ENCODE measurements at places on chromosomes 13 and 19.

- no peak for DNase-seq
Measured at GRCh38 chr13:34867590-34867989, 74.5 kb upstream of the NBEA start.

- DNase-seq = no peak
Measured at GRCh38 chr13:47027780-47028437, 131.1 kb upstream of the HTR2A start.

DNA sequence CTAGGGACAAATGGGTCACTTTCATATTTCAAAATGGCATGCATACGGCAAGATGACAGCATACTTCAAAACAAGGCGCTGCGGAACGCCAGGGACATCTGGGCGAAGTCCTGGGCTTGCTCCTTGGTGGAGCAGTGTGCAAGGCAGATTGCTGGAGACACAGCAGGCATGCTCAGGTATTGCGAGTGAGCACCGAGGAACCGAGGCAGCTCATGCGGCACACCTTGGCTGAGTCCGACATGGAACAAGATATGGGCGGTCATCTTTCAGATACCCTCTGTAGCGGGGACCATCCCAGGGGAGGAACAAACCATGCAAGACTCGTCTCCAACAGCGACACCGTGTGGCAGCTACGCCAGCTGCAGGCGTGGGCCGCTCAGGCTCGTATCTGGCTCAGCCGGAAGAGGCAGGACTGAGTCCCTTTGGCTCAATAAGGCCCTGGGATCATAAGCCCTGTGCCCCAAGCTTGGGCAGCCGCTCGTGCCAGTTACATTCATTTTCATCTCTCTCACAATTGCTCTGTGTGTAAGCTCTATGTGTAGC is 112.4 kb downstream of the NUFIP1 start:
- DNase-seq = no peak

- DNase-seq = no peak
Measured at GRCh38 chr19:48182434-48182833, 12.0 kb downstream of the ZSWIM9 start.

GRCh38 chr19:48780631-48781391 is 25.5 kb downstream of the FGF21 start:
- DNase-seq = no peak

DNA sequence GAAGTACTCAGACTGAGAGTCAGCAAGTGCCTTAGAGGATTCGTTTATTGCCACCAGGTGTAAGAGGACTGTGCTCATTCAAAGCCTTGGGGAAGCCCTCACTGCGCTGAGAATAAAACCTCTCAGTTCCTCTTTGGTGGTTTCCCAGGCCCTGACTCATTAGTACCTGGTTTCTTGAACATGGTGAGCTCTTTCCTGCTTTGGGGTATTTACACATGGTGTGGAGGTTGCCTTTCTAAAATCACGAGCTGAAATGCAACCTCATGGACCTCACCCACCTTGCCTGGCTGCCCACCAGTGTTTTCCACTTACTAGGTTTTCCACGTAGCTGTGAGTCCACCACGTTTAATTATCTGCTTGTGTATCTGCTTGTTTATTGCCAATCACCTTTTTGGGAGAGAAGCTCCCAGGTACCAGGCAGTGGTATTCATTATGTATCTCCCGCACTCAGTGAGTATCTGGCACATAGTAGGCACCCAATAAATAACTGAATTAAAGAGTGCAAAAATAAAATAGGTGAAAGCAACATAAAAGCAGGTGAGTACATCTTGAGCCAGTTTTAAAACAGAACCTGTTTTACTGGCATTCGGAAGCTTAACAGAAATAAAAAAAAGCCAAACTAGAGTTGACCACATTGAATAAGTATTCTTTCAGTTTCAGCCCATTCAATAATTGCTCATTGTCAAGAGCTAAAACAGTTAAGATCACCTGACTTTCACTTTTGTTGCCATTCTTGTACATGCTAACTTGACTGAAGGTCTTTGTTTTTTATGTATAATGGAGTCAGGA is 533.0 kb downstream of the MYO16 start:
- no peak for DNase-seq

GRCh38 chr19:40219721-40220276 is 1.6 kb upstream of the TTC9B start:
- no peak for DNase-seq

DNA sequence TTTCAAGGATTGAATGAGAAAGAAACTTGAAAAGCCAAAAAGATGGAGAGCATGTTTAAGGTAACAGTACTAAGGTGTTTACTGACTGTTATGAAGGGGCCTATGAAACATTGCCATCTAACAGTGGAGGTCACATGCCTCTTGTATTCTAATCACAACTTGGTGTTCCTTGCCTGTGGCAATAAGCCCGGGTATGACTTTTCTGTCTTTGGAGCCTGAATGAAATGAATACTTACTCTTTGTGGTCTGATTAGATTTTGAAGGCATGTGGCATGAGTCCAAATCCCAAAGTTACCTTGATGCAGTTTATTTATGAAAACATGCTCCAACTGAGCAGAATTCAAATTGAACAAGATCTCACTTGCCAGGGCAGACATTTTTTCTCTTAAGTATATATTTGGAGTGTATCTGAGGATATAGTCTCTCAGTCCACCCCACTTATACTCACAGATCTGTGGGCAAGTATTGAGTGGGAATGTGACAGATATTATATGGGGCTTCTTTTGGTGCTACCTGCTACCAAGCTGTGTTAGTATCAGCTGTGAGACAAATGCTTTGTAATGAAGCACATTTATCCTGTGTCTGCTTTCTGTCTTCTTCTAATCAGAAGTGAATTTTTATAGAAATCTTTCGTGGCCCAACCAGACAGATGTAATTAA is 67.5 kb downstream of the B3GLCT start:
- peak; percentile 23 for DNase-seq

- DNase-seq = no peak
Measured at GRCh38 chr13:40673414-40673813, 7.0 kb upstream of the FOXO1 start.

Measured in prostate gland (tissue), 2 donors.